ENCODE measurements at places on chromosomes 6 and 20.

DNA sequence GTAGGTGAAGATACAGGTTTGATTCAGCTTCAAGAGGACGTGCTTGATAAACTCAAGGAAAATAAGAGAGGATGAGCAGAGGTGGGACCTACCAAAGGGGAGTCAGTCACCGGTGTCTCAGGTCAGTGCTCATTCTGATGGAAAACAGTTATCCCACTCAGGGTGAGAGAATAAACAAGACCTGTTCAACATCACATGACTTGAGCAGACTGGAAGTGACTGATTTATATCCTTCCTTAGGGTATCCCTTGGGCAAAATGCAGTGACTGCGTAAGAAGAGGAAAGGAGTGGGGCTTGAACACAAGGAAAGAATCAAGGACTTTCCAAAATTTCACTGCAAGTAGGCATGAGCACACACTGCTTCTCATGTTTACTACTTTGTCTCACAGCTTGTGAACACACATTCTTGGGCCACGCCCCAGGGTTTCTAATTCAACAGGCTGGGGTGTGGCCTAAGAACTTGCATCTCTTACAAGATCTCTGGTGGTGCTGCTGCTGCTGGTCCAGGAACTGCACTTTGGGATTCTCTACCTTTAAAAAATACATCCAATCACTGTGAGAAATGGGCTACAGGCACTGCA, 11.6 kb downstream of the CST3 start:
- DNase-seq: no peak

- no peak for DNase-seq
Observed at GRCh38 chr6:142702501-142703460, 242.2 kb downstream of the HIVEP2 start.

GRCh38 chr20:39861381-39861780, 827.7 kb downstream of the MAFB start:
- no peak for DNase-seq

DNA sequence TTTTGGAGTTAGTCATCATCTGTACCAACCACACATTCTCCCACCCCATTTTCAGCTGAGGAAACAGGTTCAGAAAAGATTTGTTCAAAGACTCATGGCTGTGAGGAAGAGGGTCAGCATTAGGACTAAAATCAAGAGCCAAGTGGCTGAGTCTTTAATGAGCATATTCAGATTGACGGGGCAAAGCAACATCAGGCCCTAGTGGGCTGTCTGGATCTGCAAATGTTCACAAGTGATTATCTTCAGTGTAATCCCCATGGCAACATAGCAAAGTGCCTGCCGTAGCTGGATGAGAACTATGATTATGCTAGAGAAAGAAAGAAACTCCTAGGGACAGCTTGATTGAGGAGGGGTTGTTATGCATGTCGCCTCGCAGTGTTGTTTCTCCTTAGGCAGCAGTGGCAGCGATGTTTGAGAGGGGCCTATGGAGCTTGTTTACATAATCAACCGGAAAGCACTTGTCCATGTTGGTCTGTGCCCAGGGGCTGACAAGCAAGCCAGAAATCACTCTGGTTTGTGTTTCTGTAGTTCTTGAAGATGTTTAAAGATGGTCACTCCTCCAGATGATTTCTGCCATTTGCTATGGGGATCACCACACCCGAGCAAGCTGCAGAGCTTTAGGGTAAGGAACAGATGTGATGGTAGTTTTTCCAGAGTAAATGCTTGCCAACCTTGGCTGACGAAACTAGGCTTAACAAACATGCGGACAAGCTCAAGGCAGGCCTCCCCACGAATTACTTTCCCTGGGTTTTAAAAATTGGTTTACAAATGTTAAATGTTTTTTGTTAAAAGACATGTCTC, 124.3 kb upstream of the MLIP start:
- no peak for DNase-seq

- no peak for DNase-seq
Observed at GRCh38 chr6:125094563-125094962, 59.0 kb upstream of the TPD52L1 start.

DNA sequence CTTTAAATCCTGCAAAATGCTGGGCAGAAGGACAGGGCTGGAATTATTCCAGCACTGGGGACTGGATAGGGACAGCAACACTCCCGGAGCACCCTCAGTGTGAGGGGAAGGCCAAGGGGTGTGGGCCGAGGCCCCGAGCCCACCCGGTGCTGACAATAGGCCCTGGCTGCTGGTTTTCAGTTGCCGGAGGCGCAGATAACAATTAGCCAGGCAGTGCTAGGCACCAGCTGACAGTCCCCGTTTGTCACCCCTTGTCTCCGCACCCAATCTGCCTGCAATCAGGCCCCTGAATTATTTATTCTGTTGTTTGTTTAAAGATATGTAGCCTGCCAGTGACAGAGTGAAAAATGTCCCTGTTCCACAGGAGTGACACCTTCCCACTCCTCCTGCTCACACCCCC, 120.0 kb downstream of the GRM4 start:
- no peak for DNase-seq

Measured in SW 1271 (cell line).